CD4-positive, alpha-beta T cell treated with Interleukin-4 for 4 hours (primary cell): ENCODE measurements at places on chromosomes 6 and 20.

DNA sequence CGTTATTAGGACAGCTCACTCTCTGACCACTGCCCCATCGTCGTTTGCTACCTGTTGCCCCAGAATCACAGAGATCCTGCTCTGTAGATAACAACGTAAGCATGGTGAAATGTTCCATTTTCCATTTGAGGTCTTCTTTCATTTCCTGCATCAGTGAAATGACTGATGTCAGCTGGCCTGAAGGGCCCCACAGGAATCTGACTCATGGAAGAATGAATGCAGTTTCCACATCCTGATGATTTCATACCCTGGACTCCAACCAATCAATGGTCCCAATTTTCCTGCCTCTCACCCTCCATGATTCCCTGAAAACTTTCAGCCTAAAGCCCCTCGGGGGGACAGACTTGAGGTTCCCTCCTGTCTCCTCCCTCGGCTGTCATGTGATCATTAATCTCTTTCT is 394.4 kb upstream of the CDH4 start:
- DNase-seq, result no peak

DNA sequence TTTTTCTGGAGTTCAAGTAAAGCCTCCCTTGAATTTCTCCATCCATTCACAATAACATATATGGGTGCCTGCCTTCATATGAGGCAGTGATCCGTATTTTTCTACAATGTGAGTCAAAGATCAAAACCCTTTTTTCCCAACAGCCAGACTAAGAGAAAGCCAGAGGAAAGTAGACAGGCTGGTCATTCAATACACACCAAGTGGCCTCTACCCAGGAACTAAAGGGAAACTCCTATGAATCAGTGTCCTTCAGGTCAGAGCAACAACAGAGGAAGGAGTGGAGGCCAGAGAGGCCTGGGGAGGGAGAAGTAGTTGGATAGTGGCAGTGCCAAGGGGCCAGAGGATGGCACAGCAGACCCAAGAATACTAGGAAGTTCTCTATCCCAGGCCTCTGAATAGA is 23.8 kb downstream of the SIM1 start:
- no peak for DNase-seq

DNA sequence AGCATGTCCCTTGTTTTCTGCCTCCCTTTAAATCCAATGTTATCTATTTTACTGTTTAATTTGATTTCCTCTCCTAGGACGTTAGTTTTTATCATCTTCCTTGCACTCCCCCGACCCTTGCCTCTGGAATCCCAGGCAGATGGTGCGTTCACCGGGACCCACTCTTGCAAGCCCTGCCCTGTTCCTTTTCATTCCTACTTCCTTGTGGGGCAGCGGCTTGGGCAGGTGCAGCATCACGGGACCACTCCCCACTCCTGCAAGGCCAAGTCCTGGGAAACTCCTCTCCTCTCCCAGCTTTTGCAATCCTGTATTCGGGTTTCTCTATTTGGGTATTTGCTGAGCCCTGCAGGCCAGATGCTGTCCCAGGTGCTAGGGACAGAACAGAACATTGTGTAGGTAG is 5.8 kb upstream of the CDH4 start:
- no peak for DNase-seq

- no peak for DNase-seq
These were observed 363.3 kb downstream of the SMOC2 start for GRCh38 chr6:168804331-168804730.

GRCh38 chr6:127342946-127343808 is at the start of gene ECHDC1:
Gene ECHDC1, minus strand, starts transcription at chr6:127343609. Its CDS starts 12,581 bp downstream, at chr6:127331028.
- DNase-seq, result peak; percentile 69

- DNase-seq, result no peak
These were observed 49.5 kb downstream of the KDM1B start for GRCh38 chr6:18204691-18205090.

DNA sequence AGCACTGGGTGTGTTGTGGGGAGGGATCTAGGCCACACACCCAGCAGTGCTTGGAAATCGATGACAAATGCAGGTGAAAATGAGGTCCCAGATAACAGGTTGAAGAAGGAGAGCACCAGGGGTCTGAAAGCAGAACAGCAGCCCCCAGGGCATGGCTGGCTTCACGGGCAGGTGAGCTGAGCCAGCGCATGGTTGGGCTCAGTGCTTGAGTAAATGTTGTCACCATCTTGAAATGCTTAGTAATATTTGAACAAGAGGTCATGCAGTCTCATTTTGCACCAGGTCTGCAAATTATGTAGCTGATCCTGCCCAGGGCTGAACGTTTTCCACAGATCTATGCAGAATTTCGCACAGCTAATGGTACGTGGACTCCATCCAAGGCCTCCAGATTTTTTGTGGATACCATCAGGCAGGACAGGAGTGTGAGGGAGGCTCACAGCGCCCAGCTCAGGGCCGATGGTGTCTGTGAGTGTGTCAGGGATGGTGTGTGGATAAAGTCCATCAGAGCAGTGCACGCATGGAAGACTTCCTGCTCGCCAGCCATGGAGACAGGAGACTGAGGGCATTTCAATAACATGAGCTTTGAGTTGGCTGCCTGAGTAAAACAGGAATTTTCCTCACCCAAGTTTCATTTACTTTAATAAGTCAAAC is 53.1 kb upstream of the SNX9 start:
- no peak for DNase-seq

DNA sequence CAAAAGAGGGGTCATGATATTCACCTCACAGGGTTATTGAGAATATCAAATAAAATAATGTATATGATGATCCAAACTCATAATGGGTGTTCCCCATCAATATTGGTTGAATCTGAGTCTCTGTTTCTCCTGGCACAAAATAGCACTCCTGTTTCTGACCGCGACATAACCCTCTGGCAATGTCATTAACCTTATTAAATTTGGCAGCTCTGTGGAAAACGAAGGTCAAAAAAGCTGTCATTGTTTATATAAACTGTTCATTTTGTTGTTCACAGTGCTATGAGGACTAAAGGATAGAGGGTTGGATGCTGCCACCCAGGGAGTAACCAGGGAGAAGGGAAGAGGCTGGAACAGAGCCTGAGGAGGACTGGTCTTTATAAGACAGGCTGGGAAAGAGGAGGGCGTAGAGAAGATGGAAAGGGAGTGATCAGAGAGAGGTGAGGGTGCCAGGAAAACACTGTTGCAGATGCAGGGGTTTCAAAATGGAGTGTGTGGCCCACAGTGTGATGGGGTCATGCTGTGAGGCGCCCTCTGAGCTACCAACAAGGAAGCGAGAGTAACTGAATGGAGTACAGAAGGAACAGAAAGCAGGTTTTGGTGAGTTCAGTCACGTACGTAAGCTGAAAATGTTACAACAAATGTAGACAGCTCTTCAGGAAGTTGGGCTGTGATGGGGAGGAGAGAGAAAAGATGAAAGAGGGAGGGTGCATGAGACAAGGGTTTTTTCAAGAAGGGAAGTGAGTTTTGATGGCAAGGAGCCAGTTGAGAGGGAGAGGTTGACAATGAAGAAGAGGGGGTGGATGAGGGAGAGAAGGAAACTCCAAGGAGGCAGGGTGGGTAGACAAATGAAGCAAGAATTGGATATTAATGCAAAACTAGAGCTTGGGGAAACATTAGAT is 251.6 kb upstream of the TAB2 start:
- DNase-seq, result peak; percentile 79

DNA sequence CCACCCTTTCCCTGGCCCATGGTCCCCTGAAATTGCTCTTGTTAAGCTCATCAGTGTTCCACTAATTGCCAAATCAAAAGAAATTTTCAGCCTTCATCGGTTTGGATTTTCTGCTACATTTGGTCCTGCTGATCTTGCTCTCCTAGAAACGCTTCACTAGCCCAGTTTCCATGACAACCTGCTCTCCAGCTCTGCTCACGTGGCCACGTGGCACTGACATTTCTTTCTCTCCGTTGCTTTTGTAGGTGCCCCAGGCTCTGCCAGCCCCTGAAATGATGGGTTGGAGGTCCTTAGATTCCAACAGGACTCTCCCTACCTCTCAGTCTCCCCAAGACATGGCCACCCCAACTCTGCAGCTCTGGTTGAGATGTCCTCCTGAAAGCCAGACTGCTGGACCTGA is 45.8 kb upstream of the NNAT start:
- DNase-seq, result no peak

DNA sequence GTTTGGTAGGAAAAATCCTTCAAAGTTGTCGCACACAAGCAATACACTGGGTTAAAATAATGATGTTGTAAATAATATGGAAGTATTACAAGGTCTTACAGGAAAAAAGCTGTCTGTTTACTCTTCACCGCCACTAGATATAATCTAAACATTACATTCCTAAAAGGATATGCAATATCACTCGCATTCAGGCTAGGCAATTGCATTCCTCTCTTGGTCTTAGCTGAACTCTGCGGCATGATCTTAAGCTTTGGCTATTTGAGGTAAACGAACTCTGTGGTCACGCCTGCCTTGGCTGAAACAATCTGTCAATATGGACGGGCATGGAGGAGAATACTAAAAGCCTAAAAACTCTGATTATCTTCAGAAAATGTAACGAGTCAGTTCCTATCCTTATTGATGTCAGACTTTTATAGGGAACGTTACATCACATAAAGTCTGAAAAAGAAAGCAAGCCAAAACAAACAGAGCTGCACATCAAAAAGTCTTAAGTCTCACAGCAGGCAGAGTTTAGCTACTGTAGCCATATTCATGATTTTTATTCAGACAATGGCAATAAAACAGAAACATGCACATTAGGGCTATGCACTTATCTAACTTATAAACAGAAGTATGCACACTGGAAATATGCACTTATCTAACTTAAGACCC is 30.8 kb upstream of the FILIP1 start:
- no peak for DNase-seq

GRCh38 chr6:166203003-166203640 is 35.5 kb upstream of the TBXT start:
- no peak for DNase-seq
